ENCODE measurements at places on chromosomes 6 and 20.

DNA sequence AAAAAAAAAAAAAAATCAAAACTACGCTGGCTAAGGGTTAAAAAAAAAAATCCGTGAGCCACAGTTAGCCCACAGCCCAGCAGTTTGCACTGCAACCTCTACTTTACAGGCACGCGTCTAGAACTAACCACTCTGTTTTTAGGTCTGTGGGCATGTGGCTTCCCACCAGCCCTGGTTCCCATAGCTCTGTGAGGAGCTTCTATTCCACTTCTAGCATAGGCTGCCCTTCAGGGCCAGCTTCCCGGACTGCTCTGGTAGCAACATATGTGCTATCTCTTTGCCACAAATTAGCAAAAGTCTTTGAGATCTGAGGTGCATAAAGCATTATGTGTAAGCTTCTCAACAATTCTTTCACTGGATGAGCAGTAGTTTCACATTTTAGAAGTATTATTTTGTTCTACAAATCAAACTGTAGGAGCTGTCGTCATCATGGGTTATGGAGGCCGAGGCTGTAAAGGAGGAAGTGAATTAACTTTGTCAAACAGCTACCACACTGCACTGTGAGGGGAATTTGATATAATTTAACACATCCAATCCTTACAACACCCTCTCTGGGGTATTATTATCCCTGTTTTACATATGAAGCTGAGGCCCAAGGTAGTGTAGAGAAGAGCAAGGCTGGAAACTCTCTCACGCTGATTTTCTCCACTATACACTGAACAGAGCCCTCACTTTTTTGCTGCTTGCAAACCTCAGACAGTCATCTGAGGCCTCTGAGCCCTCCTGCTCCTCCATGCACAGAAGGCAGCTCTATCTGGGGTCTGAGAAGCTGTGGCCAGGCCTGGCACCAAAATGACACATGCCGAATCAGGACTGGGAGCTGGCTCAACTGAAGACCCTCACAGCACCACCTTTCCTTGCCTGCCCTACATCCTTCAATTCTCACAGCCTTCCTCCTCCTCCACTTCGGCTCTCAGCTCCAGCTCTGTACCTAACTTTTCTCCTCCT, 35.4 kb downstream of the MAN1A1 start:
- no peak for DNase-seq

DNA sequence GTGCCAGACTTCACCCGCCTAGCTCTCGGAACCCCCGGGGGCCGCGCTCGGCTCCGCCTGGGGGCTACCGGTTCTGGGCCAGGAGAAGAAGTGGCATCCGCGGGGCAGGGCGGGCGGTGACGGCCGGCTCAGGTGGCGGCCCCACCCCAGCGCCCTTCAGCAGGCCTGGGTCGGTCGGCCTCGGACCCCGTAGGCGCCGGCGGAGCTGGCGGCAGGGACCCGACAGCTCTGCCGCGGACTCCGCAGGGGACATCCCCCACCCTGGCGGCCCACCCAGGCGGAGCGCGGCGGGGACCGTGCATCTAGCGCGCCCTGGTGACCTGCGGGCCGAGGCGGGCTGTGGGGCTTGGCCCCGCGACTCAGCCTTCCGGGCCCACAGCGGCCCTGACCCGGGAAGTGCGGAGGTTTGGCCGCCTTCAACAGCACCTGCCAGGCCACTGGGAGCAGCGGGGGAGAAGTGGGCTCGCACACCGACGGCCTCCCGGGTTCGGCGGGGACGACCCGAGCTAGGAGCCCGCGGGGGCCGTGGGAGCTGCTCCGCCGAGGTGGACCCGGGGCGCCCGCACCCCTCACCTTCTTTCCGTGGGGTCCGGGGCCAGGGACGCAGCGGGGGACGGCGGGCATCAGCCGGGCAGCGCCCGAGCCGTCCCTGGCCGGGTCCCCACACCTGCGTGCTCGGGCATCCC, 87.1 kb downstream of the TMEM242 start:
- DNase-seq: no peak

- no peak for DNase-seq
Measured at GRCh38 chr6:25504661-25505060, 147.4 kb upstream of the SCGN start.

- DNase-seq: no peak
Measured at GRCh38 chr6:13101409-13101808, 226.9 kb downstream of the TBC1D7 start.

GRCh38 chr20:35360033-35360432, 51.7 kb downstream of the UQCC1 start:
- DNase-seq: no peak

DNA sequence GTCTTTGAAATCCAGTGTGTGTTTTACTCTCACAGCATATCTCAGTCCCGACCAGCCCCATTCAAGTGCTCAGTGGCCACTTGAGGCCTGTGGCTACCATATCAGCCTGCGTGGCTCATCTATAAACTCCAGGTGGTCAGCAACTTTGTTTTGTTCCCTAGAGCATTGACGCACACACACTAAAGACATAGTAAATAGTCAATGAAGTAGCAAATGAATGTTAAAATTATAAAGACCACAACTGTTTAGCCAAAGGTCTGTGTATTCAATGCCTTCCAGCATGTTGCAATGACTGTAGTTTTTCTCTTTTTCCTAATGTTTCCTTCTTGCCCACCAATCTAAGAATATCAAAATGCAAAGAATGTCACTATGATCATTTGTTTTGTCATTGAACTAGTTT, 238.2 kb upstream of the ZNF217 start:
- no peak for DNase-seq

DNA sequence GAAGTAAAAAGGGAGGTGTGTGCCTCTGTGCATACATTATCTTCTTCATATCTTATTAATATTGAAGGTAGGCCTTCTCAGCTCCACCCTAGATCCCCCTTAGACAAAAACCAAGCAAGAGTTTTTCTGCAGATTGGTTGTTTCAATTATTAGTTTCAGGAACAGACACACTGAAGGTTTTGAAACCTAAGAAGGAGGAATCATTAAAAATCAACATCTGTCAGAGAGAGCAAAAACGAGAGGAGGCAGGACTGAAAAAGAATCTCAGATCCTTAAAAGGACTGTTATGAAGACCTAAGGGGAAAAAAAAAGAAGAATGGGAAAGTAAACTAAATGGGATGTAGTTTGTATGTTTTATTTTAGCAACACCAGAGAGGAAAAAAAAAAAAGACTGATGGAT, 560.8 kb upstream of the JAG1 start:
- no peak for DNase-seq

DNA sequence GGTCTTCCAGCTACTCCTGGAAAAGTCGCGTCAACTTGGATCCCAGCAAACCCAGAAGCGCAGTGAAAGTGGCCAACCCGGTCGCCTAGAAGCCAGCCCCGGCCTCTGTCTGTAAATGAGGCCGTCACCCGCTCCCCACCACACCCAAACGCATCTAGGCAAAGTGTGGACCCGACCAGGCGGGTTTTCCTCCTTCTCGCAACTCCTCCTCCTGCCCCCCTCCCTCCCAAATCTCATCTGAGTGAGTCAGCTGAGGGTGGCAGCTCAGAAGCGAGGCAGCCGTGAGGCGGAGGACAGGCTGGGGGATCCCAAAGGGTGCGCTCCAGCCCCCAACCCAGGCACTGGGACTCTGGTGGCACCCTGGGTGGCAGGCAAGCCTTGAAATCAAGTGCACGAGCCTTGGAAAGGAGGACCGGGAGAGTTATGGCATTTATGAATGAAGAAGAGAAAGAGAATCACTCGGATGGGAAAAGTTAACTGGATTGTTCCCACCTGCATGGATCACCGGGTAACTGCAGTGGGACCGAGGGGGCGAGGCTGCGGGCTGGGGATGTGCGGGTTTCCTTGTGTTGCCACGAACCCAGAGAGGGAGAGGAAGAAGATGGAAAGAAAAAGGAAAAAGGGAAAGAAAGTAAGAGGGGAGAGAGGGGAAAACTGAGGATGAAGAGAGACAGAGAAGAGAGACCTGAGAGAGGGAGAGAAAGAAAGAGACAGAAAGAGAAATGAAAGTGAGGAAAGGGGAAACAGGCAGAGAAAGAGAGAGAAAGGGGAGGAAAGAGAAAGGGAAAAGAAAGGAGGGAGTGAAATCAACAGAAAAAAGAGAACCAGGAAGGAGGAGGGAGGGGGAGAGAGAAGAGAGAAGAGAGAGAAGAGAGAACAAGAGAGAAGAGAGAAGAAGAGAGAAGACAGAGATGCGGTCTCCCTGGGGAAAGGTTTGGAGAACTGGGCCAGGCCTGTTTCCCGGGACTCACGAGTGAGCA, at the start of gene APCDD1L:
Gene APCDD1L, minus strand, starts transcription at position 167 of the 980 bp plus-strand sequence. CDS start 692 bp downstream, outside the sequence.
- DNase-seq: no peak

GRCh38 chr6:26284537-26285142, 80.4 kb upstream of the BTN3A2 start:
- DNase-seq: no peak

- no peak for DNase-seq
Measured at GRCh38 chr6:137892271-137892708, 25.2 kb downstream of the TNFAIP3 start.

GRCh38 chr6:36633915-36634314, 39.8 kb downstream of the SRSF3 start:
- DNase-seq: no peak

- DNase-seq: no peak
Measured at GRCh38 chr20:45308117-45308778, at the start of gene MATN4. Gene MATN4 (minus strand): TSS chr20:45308299. CDS start chr20:45305582, 2,717 bp downstream.

DNA sequence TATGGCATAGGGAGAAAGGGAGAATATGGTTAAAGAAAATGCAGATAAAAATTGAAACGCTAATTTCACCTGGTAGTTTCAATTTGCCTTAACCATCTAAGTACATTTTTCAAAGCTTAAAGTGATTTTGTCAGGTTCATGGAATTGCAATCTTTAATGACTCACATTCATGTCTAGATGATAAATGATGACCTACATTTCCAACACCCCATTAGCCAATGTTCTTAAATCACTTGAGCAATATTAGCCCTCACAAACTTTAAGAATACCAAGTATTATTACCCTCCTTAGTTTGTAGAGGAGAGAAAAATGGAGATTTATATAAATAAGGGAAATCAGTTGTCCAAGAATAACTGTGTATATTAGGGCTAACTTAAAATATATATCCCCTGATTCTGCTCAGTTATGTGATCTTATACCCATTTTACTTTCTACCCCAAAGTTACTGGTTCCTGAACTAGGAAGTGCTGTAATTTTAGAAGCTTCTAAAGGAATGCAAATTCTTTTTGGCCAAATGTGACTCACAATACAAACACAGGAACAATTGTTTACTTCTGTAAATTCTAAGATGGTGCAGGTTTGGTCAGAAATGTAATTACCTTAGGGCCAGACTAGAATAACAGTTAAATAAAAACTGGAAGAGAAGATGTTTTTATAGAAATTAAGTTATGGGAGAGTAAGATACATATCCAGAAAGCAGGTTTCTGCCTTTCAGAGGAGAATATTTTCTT, 34.5 kb downstream of the TPBG start:
- DNase-seq: no peak

- no peak for DNase-seq
Measured at GRCh38 chr20:4099905-4100675, 84.7 kb upstream of the RNF24 start.

Data from activated CD8-positive, alpha-beta memory T cell treated with anti-CD3 and anti-CD28 coated beads for 1 hour (primary cell).